ENCODE measurements at places on chromosomes 5 and 9.

- DNase-seq: no peak
These were observed 1.7 kb downstream of the FOCAD start for GRCh38 chr9:20685769-20686168.

DNA sequence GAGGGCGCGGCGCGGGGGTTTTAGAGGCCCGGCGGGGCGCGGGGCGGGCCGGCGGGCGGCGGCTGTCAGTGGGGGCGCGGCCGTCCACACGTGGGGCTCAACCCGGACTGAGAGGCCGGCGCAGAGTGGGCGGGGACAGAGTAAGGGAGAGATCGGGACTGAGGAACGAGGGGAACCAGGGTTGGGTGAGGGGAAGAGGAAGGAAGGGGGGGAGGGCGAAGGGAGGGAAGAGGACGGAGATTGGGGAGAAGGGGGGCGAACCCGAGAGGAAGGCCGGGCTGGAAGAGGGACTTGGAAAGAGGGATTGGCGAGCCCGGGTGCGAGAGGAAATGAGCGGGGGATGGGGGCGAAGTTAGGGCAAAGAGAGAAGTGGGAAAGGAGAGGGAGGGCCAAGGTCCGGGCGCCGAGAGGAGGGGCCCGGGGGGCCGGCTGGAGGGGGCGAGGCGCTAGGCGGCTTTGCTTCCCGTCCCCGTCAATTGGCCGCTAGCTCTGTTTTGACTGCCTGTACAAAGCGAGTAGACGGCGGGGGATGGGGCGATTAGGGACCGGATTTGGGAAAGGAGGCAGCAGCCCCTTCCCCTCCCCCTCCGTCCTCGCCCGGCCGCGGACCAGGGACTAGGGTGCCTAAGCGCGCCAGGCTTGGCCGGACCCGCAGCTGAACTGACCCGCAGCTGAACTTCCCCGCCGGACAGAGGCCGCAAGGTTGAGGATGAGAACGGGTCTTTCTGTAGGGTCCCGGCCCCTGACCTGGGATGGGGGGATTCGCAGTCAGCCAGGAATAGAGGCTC, 399 bp upstream of the FBN2 start:
- DNase-seq: no peak

DNA sequence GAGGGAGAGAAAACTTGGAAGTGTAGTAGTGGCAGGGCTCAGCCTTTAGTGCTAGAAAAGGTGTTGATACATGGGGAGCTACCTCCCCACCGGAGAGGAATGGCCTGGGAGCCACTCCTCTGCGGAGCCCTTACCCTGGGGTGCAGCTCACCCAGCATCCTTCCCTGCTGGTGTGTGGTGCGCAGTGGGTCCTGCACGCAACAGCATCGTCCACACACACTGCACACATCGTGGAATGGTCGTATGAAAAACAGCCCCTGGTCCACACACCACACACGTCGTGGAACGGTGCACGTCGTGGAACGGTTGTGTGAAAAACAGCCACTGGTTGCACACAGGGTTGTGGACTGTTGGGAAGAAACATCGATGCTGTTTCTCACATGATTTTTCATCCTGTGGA, 16.1 kb upstream of the AHRR start:
- DNase-seq: no peak

GRCh38 chr9:21506626-21507482, 24.7 kb upstream of the IFNE start:
- peak; percentile 87 for DNase-seq

DNA sequence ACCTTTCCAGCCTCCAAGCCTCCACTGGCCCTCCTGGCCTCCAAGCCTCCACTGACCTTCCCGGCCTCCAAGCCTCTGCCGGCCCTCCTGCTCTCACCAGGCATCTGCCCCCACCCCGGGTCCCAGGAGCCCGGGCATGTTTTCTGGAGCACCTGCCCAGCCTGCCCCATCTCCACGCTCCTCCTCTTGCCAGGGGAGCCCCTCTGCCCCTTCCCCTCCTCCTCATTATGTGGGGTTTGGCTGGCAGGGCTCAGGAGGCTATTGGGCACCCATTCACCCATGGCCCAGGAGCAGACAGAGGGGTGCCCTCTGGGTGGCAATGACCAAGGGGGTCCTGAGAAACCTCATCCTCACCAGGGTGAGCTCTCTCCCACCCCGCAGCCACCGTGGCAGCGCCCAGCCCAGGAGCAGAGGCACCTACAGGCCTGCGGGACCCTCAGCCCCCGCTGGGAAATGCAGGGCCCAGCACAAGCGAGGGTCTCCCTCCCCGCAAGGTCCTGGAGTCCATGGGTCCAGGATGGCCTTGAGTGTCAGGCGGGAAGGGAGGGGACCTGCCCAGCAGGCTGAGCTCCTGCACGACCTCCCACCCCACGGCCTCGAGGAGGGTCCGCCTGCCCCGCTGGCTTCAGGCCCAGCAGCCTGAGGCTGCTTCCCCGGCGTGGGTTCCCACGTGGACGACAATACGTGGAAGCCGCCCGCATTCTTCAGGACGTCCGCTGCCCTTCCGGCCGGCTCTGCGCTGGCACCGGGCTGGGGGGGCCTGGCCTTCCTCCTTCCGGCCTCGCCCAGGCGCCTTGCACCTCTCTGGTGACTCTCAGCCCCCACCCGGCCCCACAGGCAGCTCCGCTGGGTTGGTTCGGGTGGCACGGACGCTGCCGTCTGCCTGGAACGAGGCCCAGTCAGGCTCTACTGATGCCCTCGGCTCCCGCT, 51.4 kb upstream of the NRARP start:
- DNase-seq: no peak
